Ammon's horn (tissue), 1 donor: ENCODE measurements at places on chromosomes 6 and 20.

GRCh38 chr6:157560691-157561413, 179.9 kb downstream of the ZDHHC14 start:
- DNase-seq: no peak

- DNase-seq: no peak
These were observed 77.8 kb downstream of the ZFAND3 start for GRCh38 chr6:37897321-37897720.

DNA sequence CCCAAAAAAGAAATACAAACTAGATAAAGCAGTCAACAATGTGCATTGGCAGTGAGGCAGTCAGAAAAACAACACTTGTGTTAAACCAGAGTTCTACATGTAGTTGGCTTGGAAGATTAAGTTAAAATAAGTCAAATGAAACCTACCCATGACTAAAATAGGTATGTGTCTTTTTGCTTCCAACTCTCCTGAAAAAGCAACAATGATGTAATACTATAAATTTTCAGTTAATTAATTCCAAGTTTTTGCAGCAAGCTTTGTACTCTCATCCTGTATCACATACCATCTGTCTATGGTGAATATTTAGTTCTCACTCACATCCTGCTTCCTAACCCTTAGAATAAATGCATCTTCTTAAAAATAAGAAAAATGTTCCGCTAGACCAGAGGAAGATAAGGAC, 261.5 kb downstream of the KIF16B start:
- DNase-seq: peak; percentile 28

DNA sequence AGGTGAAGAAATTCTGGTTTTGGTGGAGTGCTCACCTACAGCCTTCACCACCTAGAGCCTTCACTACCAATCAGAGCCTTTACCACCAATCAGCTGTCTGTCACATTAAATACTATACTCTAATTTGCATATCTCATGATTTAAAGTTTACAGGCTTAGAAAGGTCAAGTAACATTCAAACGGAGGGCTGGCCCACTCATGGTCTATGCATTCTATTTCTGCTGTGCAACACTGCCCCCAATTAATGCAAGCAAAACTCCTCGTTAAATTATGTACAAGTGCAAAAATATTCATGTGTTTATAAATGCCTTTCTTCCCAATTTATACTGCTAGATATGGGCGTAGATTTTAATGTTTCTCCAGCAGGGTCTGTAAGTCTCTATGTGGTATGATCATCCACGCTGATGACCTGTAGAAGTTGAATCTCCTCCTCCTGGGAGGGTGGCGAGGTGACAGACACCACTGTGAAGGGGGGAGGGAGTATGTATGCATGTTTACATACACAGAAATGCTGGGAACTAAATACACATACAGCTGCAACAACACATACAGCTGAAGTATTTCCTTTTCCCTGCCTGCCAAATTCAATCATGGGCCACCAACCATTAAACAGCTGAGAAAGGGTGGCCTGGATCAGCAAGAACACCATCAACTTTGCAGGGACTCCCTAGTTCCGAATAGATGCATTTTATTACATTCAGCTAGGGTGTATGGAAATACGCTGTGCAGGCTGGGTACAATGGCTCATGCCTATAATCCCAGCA, 13.1 kb downstream of the RRAGD start:
- DNase-seq: no peak

DNA sequence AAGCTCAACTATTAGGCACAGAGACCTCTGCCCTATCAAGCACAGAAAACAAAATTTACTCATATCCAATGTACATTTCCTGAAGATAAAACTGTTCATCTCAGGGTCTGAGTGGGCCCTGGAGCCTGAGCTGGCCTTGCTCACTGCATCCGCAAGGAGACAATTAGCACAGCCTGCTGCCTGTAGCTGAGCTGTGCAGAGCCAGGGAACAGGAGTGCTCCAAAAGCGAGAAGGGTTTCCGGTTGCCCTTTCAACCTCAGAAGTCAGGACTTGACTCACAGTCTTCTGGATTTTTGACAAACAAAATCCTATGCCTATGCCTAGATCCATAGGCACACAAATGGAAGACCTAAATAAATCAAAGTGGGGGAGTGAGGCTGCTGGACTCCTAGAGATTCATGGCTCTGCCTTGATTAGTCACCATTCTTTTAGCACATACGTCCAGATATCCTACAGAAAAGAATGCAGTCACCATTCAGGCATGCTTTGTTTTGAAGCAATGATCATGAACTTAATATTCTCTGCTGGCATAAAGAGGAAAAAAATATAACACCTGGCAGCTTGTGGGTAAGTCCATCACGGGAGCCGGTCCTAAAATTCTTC, 73.5 kb downstream of the BFSP1 start:
- no peak for DNase-seq

DNA sequence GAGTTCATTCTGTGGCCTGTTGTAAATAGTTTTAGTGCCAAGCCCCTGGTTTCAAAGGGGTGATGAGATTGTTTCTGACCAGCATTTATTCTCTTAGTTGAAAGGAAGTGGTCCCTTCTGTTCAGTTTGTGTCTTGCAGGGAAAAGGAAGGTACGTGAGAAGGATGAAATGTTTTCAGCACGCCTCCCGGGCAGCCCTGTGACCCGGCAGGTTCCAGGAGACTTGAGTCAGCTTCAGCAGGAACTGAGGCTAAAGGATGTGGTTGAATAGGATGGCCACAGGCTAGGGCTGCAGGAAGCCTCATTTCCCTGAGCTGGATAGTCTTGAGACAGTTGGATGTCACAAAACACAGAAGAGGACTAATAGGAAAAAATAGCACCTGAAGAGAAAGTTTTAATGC, 132.4 kb upstream of the SYNDIG1 start:
- DNase-seq: no peak

DNA sequence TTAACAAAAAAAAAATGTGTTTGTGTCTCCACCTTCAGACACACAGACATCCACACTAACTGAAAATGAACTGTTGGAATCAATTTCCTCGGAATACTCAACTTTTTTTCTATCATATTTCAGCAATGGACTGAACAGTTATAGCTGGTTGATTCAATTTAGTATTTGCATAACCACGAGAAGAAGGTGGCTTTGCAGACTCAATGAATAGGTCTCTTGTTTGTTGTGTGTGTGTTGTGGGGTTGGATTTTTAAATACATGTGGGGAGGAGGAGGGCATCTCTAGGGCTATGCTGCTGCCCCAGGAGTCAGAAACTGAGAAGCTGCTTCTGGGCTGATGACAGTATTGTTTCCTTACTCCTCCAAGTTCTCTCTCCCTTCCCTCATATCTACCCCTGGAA, 28.7 kb downstream of the TFAP2A start:
- no peak for DNase-seq

DNA sequence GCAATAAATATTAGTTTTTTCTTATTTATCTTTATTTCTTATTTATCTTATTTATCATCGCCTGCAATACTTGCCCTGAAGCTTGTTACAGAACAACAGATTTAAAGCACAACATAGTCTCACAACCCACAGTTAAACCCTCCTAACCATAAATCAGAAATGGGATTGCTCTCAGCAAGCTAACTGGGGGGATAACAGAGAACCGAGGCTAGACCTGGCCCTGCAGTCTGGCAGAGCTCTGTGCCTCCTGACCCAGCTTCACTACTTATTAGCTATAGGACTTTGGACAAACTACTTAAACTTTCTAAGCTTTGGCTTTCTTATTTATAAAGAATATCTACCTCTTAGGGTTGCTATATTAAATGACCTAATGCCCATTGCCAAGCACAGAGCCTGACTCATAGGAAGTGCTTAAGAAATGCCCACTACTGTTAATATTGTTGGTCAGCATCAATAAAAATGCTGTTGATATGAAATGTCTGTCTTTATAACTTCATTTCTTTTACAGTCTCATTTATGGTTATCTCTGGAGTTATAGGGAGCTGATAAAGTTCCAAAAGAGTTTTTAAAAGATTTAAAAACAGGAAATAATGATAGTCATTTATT, 87.9 kb upstream of the BEND6 start:
- no peak for DNase-seq

- DNase-seq: peak; percentile 46
These were observed 54.4 kb upstream of the ZNF337 start for GRCh38 chr20:25750765-25751696.

DNA sequence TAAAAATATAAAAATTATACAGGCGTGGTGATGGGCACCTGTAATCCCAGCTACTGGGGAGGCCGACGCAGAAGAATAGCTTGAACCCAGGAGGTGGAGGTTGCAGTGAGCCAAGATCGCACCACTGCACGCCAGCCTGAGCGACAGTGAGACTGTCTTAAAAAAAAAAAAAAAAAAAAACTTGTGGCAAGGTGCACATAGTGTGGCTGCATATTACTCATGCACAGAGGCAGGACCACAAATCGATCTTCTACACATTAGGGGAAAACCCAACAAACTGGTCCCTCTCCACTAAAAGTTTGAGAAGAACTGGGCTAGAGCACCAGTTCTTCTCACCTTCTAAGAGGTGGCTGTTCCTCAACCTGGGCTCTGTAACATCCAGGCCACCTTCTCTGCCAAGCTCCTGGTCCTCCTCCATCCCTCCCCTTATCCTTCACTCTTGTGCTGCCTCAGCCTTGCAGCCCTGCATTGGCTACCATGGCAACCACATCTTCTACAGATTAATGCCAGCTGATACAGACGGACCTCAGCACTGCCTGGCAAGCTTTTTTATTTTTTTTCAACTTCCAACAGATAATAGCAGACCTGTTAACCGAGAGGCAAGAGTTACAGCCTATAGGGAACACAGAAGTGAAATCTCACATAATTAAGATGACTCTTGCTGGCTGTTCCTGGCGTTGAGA, 88.0 kb downstream of the ATP9A start:
- no peak for DNase-seq

- DNase-seq: peak; percentile 75
These were observed 22.7 kb downstream of the MRPL14 start for GRCh38 chr6:44104481-44105021.

DNA sequence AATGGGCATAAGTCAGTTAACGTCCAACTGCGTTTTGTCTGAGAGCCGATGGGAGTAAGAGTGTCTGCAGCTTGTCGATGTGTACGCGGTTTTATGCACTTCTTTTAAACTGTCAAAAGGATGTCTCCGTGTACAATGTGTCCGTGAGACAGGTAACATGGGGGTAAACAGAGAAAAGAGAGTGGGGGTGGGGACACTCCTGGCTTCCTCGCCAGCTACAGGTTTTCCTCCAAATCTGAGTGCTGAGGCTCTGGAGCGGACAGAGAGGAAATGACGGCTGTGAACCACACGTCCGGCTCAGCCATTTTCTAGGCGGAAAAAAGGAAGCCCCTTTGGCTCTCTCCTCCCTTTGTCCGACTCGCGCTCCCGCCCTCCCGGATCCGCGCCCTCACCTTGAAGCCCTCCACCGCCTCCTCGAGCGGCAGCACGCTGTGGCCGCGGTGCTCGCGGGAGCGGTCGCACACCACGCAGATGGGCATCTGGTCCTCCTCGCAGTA, 916 bp downstream of the TRIM27 start:
- peak; percentile 40 for DNase-seq

GRCh38 chr6:11467364-11467763, 70.2 kb upstream of the TMEM170B start:
- DNase-seq: no peak

- DNase-seq: no peak
These were observed 225 bp downstream of the MAP3K5 start for GRCh38 chr6:136792095-136792409.

DNA sequence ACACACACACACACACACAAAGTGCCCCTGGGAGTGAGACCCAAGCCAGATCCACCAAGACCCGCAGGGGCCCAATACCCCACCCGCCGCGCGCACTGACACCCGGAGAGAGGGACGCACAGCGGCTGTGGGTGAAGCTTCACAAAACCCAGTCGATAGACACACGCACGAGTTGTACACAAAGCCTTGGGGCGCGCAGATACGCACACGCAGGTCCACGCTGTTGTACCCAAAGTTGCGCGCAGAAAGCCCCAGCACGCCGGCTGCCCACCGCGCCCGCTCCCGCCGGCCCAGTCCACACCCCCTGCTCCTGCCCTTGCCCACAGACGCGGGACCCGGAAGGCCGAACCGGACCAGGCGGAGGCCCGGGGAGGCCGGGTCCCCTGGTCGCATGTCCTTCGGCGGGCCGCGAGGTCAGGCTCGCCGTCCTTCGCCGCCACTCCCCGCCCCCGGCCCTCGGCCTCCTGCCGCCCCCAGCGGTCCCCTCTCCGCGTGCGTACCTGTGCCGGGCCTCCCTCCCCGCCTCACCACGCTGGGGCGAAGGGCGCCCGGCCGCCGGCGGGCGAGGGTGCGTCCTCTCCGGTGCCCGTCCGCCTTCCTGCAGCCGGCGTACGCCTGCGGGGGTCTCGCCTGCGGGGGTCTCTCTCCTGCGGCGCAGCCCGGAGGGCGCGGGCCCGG, at the start of gene TMEM74B:
Gene TMEM74B (minus strand): TSS at position 344 of the 678 bp plus-strand sequence. CDS start 1,180 bp downstream, outside the sequence.
- DNase-seq: no peak

GRCh38 chr20:16865406-16865805, 117.2 kb downstream of the OTOR start:
- DNase-seq: no peak

DNA sequence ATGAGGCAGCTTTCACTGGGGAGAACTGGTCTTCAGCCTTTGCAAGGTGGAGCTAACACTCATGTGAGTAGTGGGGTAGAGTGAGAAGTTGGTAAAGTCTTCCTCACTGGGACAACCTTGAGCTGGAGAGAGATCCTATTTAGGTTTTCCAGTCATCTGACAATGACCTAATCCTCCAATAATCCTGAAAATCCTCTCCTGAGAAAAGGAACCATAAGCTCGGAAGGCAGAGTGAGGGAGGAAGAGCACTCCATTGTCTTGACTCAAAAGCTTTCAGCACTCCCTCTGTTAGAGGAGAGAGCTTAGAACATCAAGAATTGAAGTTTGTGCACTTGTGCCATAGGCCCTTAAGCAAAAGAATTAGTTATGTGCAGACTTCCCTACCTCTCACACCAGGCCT, 77.8 kb downstream of the TRAM2 start:
- no peak for DNase-seq

- no peak for DNase-seq
These were observed 37.2 kb upstream of the CALHM6 start for GRCh38 chr6:116424001-116424400.

DNA sequence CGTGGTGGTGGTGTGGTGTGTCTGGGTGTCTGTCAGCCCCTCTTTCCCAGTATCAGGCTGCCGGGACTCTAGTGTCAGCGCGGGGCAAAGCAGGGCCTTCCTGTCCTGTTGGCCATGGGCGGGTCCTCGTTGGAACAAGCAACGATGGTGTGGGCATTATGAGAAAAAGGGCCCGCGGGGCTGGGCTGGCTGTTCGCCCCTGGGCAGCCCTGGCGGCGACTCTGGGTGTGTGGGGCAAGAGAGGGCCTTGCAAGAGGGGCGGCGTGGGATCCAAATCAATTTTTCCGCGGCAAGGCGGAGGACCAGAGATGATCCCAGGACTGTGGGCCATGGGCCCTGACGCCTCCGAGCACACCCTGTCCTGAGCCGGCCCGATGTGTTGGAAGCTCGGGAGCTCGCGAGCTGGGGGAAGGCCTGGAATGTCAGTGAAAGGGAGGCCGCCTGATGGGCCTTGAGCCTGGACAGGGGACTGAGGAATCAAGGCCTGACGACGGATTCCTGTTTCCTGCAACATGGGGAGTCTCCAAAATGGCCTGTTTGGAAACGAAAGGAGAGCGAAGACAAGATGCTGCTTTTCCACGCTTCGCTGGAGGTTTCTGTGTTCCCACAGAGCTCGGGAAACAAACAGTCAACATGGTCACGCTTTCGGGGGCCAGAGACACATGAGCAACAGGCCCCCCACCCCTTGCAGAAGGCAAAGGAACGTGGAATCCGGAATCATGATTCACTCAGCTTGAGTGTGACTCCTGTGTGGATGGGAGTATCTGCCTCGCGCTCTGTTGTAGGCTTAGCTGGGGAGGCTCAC, 364.7 kb upstream of the DEFB115 start:
- DNase-seq: no peak

GRCh38 chr6:133191323-133191722, 49.8 kb upstream of the EYA4 start:
- no peak for DNase-seq

- peak; percentile 39 for DNase-seq
These were observed 118.8 kb upstream of the TRAF3IP2 start for GRCh38 chr6:111724505-111724904.
